Activated T-helper 2 cell treated with anti-CD3 and anti-CD28 coated beads, Interferon-gamma antibody, Interleukin-2, Interleukin-4, amounts not matched to agents 10 μg/mL and 5 μg/mL and 100 μg/mL, durations not matched to agents 14 hours and 24 hours and 36 hours (primary cell): ENCODE measurements at places on chromosomes 2 and 18. TPM values are rescaled to one million over a fixed set of nuclear protein-coding genes. Genes with fewer than 3 reads are reported as not detected.

UGT1A3 gene
- total RNA-seq, result not detected in 2 replicates

GRB14 gene
- total RNA-seq, result not detected in 2 replicates

PXDN gene
- 2.0 and 2.3 TPM in 2 replicates for total RNA-seq

IL1R2 gene
- total RNA-seq, result 0.97 and 1.8 TPM in 2 replicates

TEKT4 gene
- total RNA-seq, result 0.34 TPM in 1 of 2 replicates, not detected in the other

ACTR3 gene
- 521 and 530 TPM in 2 replicates for total RNA-seq
